ENCODE measurements at places on chromosomes 1 and 21. TPM values are rescaled to one million over a fixed set of nuclear protein-coding genes. Genes with fewer than 3 reads are reported as not detected.

- H3K36me3 ChIP-seq, result peaks cover 20% of the 10 kb centered on the region
- H3K27ac ChIP-seq, result no peak overlapping the region
- no peaks in the 10 kb centered on the region for H3K27me3 ChIP-seq
- H3K4me3 ChIP-seq, result no peak overlapping the region
- H3K4me1 ChIP-seq, result no peaks in the 10 kb centered on the region
- no peak for DNase-seq
These were observed 163.1 kb downstream of the PGBD5 start for GRCh38 chr1:230262867-230263567.

DNA sequence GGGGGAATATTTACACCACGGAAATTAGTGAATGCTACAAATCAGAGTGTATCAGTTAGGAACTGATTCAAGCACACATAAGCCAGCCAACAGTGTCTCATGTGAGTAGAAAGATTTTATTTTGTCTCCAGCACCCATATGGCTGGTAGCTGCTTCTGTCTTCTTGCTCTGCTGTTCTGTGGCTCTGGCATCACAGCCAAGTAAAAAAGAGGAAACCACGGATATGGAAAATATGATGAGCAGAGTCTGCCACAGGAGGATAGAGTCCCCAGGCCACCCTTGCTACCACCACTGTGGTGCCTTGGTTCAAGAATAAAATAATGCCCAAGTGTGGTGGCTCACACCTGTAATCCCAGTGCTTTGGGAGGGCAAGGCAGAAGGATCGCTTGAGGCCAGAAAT lies 53.6 kb upstream of the SPOCD1 start:
- no peak overlapping the region for H3K4me3 ChIP-seq
- H3K36me3 ChIP-seq, result no peaks in the 10 kb centered on the region
- DNase-seq, result no peak
- H3K27me3 ChIP-seq, result no peaks in the 10 kb centered on the region
- no peak overlapping the region for H3K27ac ChIP-seq

GRCh38 chr1:211068976-211069375 lies 65.0 kb downstream of the KCNH1 start:
- H3K4me3 ChIP-seq, result no peak overlapping the region
- H3K27me3 ChIP-seq, result no peaks in the 10 kb centered on the region
- H3K36me3 ChIP-seq, result no peaks in the 10 kb centered on the region
- H3K4me1 ChIP-seq, result no peaks in the 10 kb centered on the region

The TP53BP2 gene
- polyA plus RNA-seq, result 10.3 TPM

The RBM34 gene
- polyA plus RNA-seq, result 68.9 TPM

The IFI44 gene
- polyA plus RNA-seq, result 21.9 TPM

The BRDT gene
- polyA plus RNA-seq, result not detected

- no peaks in the 10 kb centered on the region for H3K27me3 ChIP-seq
- H3K4me1 ChIP-seq, result no peaks in the 10 kb centered on the region
- H3K36me3 ChIP-seq, result no peaks in the 10 kb centered on the region
- no peak for DNase-seq
- H3K27ac ChIP-seq, result no peak overlapping the region
- no peak overlapping the region for H3K4me3 ChIP-seq
These were observed 143.4 kb downstream of the C1orf21 start for GRCh38 chr1:184530226-184530625.

The ADGRL2 gene
- 27.2 TPM for polyA plus RNA-seq

DNA sequence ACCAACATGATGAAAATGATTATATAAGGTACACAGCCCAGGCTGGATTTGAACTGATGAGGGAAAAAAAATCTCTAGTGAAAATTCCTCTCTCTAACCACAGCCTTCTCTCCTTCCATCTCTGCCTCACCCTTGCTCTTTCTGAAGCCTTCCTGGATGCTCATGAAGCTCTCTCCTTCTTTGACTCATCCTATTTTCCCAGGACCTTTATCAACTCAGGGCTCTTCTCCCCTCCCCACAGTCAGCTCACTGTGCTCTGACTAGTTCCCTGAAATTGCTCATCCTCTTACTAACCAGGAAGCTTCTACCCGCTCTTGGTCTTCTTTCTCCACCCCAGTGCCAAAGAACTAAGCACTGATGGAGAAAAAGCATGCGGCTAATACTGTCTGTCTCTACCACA lies 46.4 kb upstream of the ERG start:
- H3K36me3 ChIP-seq, result no peaks in the 10 kb centered on the region
- H3K27ac ChIP-seq, result no peak overlapping the region
- H3K27me3 ChIP-seq, result no peaks in the 10 kb centered on the region
- no peaks in the 10 kb centered on the region for H3K4me1 ChIP-seq

The FCRL4 gene
- polyA plus RNA-seq, result not detected

- H3K27me3 ChIP-seq, result no peaks in the 10 kb centered on the region
- H3K36me3 ChIP-seq, result no peaks in the 10 kb centered on the region
- DNase-seq, result no peak
- no peak overlapping the region for H3K27ac ChIP-seq
These were observed 166.8 kb downstream of the RHOU start for GRCh38 chr1:228901936-228902681.

DNA sequence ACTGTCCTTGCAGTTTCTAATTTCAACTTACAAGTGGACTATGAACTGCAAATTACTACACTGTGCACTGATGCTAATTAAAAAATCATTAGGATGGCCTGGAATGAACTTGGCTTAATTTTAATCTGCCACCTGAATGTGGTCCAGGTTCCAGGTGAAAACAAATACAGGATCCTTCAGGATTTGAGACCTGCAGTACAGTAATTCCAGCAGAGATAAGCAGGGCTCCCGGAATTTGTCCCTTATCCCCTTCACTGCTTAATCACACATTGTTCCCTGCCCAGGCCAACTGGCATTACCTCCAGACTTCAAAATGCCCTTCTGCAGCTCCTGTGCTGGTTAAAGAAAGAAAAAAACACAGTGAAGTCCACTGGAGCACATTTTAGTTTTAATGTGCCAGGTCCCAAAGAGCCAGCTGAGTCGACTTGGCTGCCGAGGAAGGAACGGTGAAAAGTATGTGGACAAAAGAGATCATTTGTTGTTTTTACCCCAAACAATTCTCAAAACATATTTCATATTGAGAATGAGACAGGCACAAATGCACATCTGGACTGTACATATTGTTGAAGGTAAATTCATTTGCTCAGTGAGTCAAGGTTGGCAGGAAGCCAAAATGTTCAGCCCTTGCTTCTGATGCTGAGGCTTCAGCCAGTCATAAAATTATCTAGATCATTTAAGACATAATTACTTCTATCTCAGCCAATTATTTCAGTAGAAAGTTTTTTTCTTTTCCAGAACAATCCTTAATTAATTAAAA lies 28.3 kb downstream of the DEGS1 start:
- peak overlapping the region; percentile 38 for H3K27ac ChIP-seq
- no peaks in the 10 kb centered on the region for H3K36me3 ChIP-seq
- H3K4me3 ChIP-seq, result no peak overlapping the region
- DNase-seq, result no peak

- no peak overlapping the region for H3K4me3 ChIP-seq
- H3K27me3 ChIP-seq, result no peaks in the 10 kb centered on the region
- no peaks in the 10 kb centered on the region for H3K36me3 ChIP-seq
These were observed 152.6 kb upstream of the C1orf174 start for GRCh38 chr1:4052657-4053056.

DNA sequence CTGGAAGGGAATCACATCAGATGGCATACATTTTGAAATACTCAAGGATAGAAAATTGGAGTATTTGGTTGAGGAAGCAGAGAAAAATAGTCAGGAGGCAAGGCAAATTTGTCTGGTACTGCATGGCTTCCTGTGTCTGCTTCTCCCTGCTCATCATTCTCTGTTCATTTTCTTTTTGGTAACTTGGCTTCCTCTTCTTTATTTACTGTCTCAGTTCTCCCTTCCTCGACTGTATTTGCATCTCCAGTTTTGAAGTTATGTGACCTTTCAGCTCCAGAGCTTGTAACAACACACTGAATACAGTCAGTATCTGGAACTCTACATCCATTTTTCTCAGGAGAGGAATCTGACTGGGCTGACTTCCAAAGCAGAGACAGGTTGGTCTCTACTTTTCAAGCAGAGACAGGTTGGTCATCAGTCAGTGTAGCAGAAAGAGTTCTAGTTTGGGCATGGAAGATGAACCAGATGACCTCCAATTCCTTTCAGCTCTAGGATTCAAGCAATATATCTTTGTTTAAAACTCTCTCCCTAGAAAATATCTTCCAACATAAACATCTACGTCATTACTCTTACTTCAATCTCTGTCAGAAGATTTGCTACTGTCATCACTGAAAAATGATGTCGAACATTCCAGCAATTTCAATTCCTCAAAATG lies 571.2 kb downstream of the ADGRL2 start:
- no peak for DNase-seq
- no peaks in the 10 kb centered on the region for H3K4me1 ChIP-seq
- no peak overlapping the region for H3K4me3 ChIP-seq
- no peak overlapping the region for H3K27ac ChIP-seq

The CELA3A gene
- polyA plus RNA-seq, result not detected

Measured in kidney (tissue), 22 donors.